ENCODE measurements at places on chromosomes 3 and 15.

- no peak for DNase-seq
These were observed 129.0 kb upstream of the LIPC start for GRCh38 chr15:58302832-58303231.

- DNase-seq = no peak
These were observed 43.3 kb downstream of the GABRB3 start for GRCh38 chr15:26729581-26729980.

DNA sequence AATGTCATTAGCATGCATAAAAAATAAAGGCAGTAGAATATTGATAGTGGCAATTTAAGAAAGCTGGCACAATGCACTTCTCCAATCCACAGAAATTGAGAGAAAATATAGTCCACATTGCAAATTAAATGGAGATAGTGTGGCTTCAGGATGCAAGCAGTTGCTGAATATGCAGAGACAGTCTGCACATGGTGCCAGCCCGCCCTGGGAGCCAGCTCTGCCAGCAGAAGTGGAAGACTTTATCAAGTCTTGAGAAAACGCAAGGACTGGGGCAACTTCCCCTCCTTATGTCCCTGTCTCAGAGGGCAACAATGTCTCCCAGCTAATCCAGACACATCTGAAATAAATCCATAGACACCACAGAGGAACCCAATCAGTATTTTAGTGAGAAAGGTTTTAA, 57.2 kb downstream of the MB21D2 start:
- no peak for DNase-seq

- no peak for DNase-seq
These were observed 50.2 kb upstream of the LRRC58 start for GRCh38 chr3:120399372-120399771.

GRCh38 chr15:94098921-94099573, 132.3 kb upstream of the MCTP2 start:
- DNase-seq = no peak

DNA sequence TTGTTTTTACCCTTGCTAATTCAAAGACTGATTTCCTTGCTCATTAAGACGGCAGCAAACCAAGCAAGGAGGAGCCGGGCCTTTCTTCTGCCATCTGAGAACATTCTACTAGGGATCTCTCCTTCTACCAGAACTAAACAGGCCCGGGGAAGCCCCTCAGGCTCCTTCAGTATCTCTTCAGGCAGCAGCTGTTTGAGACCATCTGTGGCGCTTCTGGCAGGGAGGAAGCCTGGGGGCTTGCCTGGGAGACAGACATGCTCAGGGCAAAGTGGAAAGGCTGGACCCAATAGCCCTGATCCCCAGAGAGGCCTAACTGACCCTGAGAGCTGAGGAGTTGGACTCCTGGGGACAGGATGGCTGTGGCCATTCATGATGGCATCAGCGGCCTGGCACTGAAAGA, 67.9 kb downstream of the FEM1B start:
- DNase-seq = no peak

DNA sequence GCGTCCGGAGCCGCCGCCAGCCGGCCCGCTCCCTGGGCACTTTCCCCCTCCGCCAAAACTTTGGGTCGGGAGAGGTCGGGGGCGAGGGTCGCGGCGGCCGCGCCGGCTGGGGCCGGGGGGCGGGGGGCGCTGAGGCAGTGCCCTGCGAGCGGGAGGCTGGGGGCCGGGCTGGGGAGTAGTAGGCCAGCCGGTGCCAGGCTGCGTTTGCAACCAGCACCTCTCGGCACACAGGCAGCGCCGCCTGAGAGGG, 452 bp downstream of the BBX start:
- DNase-seq = no peak

DNA sequence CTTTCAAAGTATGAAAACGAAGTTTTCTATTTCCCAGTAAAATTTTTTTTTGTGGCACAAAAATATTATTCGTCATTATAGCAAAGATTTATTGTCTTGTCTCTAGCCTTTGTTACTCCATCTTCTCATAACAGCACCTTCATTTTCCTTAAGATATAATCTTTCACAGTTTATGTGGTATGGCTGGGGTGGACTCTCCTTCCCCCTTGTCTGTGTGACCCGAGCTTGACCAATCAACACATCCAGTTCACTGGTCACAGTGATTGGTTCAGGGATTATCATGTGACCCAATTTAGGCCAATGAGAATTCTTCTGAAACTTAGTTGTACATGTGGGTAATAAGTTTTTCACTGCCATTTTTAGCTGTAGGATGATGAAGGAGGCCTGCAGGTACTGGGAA, 71.2 kb upstream of the DCBLD2 start:
- DNase-seq = no peak

GRCh38 chr3:46673151-46674030, 20.1 kb downstream of the ALS2CL start:
- DNase-seq = no peak

DNA sequence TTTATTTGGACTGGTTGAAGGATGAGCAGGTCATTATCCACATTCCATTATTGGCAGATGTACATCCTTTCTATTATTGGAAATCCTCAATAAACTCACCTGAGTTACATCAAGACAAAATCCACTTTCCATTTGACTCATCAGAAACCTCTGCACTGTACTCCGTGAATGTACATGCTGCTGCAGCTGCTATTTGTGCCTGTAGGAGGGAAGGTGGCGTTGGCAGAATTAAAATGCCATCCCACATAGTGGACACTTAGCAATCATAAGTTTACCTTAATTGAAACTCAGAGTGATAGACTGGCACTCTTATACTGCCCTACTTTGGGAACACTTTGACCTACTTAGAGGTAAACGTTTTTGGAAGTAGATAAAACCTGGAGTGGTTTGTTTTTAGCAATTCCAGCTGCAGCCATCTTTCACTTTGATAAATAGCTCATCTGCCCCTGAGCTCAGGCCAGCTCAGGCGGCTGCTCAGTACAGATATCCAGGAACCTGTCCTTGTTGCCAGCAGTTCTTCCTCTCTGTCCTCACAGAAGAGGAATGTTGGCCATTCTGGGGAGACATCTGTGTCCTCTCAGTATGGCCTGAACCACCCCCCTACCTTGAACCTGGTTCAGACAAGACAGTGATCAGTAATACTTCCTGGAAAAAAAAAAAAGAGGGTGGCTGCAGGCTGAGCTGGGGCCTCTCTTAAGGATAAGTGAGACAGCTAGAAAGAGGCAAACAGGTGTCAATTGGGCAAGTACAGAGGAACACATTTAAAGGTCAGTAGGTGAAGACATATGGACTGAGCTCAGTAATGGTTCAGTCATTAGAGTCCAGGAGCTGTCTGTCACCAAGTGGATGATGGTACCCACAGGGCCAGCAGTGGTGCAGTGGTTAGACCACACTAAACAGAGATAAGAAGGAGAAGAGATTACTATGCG, 153.4 kb upstream of the UMPS start:
- DNase-seq = no peak
